ENCODE measurements at places on chromosomes 4 and X.

DNA sequence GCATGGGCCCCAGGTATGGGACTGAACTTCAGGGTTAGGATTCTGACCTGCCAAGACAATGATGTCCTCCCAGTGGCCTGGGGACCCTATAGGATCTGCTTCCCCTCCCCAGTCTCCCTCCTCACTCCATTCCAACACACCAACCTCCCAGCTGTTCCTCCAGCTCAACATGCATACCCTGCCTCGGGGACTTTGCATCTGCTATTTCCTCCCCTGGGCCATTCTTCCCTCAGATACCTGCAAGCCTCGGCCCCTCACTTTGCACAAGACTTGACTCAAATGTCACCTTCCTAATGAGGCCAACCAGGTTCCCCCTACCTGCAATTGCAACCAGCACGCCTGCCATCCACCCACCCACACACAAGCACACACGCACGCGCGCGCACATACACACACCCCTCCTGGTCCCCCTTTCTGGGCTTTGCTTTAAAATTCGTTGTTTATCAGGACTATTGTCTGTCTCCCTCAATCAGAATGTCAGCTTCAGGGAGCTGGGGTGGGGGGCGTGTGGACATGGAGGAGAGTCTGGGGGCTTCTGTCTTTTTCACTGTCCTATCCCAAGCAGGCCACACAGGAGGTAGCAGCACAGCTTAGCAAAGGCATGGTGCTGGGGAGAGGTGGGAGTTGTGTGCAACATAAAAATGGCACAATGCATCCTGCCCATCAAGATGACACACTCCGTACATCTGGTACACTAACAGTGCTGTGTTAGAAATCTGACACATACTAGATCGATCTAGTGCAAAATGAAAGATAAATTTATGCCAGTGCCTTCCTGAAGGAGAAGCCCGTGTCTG is 20.6 kb upstream of the PPP2R2C start:
- no peak for DNase-seq

DNA sequence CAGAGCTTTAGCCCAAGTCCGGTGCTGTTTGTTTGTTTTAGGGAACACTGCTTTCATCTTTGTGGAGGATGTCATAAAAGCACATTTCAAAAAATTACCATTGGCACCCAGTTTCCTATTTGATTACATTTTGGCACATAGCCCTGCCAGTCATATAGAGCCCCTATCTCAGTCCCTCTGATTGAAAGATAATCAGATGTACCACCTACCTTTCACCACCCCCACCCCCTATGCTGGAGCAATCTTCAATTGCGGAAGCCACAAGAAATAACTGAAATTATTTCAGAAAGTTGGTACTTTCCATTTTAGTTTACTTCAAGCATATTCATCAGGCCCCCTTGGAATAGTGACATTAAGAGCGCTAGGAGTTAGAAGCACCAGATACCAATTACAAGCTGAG is 136.7 kb upstream of the RPL34 start:
- no peak for DNase-seq

GRCh38 chr4:32135642-32136041 is 1415.5 kb downstream of the PCDH7 start:
- DNase-seq = no peak

GRCh38 chr4:168634276-168634802 is 137.5 kb downstream of the PALLD start:
- DNase-seq = no peak

GRCh38 chr4:169314906-169315305 is 44.1 kb upstream of the SH3RF1 start:
- no peak for DNase-seq

- no peak for DNase-seq
Observed at GRCh38 chrX:129769467-129770154, 10.1 kb upstream of the SASH3 start.

GRCh38 chr4:68257719-68258118 is 12.2 kb upstream of the TMPRSS11B start:
- no peak for DNase-seq

- no peak for DNase-seq
Observed at GRCh38 chr4:5722328-5722727, 11.3 kb downstream of the EVC start.

DNA sequence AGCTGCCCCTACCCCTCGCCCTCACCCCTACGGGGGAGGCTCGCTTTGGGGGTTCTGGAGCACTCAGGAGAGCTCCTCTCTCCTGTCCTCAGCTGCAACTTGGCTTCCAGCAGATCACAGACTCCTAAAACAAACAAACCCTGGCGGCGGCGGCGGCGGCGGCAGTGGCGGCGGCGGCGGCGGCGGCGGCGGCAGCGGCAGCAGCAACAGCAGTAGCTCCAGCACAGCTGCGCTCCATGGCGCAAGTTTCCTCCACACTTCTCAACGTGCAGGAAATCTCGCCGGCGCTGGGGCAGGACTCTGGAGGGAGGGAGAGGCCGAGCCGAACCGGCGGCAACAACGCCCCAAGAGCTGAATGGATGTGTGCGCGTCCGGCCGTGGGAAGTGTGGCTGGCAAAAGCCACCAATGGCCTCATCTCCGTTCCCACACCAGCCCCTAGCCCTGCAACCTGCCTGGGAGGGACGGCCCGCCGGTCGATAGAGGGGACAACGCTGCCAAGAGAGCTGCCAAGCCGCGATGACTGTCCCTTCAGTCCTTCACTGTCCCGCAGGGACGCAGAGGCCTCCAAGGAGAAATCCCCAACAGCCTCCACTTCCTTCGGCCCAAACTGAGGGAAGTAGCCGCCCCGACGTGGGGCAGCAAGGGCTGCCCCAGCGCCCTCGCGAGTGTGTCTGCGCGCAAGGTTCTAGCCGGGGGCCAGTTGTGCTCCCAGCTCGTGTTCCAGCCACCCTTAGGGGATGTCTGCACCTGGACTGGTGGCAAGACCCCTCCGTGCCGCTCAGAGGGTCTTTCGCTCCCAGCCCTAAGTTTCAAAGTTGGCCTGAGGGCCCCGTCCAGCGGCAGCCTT is 775 bp downstream of the SHROOM4 start:
- DNase-seq = peak; percentile 35

GRCh38 chr4:151668689-151669402 is 92.0 kb downstream of the GATB start:
- no peak for DNase-seq

DNA sequence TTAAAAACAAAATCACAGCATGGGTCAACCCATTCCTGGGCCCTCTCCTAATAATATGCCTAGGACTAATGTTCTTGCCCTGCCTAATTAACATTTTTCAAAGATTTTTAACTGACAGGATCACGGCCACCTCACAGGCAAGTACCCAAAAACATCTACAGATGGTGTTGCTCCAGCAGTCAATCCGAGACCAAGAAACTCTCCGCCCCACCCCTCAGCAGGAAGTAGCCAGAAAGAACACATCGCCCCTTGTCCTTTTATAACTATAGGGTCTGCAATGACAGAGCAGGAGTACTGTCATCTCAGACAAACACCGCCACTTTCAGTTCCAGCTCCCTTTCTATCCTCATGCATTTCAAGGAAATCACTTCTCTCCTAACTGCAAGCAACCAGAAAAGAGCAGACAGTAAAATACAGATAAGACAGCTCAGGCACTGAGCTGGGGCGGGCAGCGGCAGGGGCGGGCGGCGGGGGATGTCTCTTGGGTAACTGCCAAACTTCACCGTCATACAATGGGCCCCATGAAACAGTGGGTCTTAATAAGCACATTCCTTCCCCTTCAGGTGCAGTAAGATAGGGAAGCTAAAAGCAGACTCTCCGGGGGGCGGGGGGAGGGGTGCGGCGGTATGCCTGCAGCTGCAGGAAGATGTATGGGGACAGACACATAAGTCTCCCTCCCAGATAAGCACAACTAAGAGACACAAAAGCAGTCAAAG is 67.4 kb downstream of the ZNF182 start:
- no peak for DNase-seq

DNA sequence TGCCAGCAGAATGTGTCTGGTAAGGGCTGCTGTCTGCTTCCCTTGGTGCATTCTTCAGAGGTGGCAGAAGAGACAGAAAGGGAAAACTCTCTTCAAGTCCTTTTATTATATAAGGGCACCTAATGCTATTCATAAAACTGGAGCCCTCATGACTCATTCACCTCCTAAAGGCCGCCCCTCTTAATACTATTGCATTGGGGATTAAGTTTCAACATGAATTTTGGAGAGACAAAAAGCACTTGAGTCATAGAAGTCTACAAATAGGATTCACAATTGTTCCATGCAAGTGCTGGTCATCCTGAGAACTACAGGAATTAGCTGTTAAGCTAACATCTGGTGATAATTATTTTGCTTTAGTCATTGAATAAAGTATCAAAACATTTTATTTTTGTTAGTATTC is 349.5 kb downstream of the HS3ST1 start:
- no peak for DNase-seq

GRCh38 chrX:2370456-2370855 is 130.3 kb downstream of the DHRSX start:
- no peak for DNase-seq

DNA sequence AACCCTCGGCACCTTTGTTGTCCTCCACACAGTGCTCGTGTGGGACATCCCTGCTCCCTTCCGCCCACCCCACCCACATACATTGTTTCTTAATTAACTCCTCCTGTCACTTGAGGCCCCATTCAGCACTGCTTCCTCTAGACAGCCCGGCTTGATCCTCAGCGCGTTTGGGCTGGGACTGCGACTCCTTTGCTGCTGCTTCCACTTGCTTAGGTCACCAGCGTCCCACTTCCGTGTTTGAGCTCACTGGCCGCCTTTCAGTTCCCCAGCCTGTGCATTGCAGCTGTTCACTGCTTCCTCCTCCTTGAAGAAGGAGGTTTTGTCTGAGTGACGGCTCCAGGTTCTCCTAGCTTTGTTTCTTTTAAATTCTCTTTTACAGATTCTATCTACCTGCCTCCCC is 16.1 kb downstream of the RNF4 start:
- DNase-seq = peak; percentile 29

GRCh38 chrX:2383735-2384134 is 117.0 kb downstream of the DHRSX start:
- no peak for DNase-seq

GRCh38 chrX:11143931-11144678 is 33.0 kb downstream of the HCCS start:
- peak; percentile 57 for DNase-seq
